ENCODE measurements at places on chromosomes 11 and 22.

DNA sequence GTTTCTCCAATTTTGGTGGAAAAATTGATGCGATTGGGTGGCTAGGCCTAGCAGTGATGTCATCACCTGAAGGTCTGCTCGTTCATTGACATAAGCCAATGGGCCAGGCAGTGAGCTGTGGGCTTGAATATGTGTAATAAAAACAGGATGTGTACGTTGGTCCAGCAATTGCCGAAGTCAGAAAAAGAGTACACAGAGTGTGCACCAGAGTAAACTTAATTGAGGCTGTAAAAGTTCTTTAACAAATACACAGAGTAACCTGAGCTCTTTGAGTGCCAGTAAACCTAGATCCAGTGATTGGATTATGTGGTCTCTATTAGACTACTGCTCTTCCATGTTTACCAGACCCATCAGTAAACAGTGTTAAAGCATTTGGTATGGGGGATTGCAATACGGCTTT is 13.0 kb upstream of the GLYATL1 start:
- no peak for DNase-seq

DNA sequence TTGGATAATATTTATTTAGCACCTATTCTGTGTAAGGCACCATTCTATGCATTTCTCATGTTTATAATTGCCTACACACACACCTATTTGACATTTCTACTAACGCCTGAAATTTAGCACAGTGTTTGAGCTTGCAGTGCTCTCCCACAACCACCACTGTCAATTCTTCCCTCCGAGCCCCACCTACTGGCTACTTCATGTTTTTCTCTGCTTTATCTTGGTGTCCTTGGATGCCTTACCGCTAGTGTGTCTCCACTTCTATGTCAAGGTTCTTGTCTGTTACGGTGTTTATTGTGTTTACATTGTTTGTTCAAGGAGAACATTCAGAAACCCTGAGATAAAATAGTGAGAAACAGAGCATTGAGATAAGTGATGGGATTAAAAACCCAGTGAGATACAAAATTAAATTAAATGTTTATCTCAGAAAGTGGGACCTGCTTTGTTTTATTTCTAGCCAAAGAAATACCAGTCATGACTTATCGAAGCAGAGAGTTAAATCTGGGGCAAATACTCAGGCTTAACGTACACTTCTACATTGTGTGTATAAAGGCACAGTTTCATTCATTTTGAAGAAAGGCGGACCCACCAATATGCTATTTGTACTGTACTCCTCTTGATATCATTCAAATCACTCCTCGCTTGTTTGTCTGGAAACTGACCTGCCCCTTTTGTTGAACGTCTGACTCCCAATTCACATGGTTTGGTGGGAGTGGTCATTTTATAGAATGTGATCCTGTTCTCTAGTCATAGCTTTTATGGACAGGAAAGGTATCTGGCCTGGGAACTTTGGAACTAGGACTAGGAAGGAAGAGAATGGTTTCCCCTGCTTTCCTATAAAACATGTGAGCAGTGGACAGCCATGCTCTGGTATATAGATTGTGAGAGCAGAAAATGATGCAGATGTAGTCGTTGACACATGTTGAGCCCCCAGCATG is 39.2 kb upstream of the SLC36A4 start:
- DNase-seq = peak; percentile 31

DNA sequence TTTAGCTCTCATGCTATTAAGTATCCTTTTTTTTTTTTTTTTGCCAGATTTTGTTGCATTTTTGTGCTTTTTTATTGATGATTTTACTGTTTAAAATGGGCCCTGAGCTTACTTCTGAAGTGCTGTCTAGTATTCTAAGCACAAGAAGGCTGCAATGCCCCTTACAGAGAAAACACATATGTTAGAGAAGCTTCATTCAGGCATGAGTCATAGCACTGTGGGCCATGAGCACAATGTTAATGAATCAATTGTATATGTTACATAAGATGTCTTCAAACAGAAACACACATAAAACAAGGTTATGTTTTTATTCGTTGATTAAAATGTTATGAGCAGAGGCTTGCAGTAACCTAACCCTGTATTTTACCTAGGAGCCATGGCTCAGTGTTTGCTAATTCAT is 117.8 kb upstream of the C11orf87 start:
- DNase-seq = no peak

- no peak for DNase-seq
These were observed 7.9 kb downstream of the MTMR2 start for GRCh38 chr11:95916049-95916448.

GRCh38 chr11:119918347-119918746 is 189.3 kb upstream of the NECTIN1 start:
- no peak for DNase-seq

DNA sequence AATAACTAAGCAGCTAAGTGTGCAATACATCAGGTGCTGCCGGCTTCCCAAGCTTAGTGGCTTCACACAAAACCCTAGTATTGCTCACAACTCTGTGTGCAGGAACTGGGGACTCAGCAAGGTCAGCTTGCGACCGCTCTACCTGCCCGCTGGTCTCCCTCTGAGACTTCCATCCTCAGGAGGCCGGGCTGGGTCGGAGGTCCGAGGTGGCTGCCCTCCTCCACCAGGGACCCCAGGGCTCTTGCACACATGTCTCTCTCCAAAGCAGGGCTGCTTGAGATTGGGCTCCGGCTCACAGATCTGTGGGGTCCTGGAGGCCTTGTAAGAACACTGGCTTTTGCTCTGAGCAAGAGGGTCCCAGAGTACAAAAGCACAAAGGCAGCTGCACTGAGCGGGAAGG is 25.4 kb upstream of the FGF19 start:
- DNase-seq = no peak

DNA sequence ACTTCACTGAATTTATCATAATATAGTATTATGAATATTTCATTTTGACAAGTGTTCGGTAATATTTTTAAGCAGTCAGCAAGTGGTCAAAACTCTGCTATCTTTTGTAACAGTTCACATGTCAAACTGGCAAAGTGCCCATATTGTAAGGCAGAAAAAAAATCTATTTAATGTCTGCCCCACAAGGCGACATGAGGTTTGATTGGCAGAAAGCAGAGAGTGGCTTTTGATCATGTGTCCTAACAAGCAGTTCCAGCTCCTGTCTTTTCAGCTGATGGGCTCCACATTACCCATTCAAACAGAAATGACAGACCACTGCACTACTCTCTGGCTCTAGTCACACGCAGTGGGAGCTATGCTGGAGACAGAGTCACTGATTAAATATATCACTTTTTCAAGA is 59.0 kb downstream of the SOX6 start:
- DNase-seq = no peak

- DNase-seq = no peak
These were observed 49.0 kb upstream of the CYP2D6 start for GRCh38 chr22:42179616-42180015.

DNA sequence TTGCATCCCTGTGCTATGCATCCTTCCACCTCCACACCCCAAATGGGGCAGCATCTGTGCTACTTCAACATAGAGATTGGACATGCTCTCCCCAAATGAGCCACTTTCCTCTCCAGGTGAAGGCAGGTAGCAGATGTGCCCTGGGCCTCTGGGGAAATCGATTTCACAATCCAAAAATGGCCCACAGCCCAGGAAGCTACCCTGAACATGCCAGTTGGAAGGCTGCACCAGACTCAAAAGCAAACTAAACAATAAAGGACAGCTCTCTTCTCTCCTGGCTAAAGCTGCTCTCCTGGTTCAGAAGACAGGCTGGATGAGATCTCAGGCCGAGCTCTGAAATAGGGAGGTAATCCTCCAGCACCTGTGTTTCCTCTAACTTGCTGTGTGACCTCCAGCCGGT is 19.7 kb downstream of the ISX start:
- no peak for DNase-seq

GRCh38 chr22:35375526-35375925 is 5.4 kb upstream of the HMOX1 start:
- no peak for DNase-seq

- no peak for DNase-seq
These were observed 13.9 kb upstream of the CDC42EP2 start for GRCh38 chr11:65300621-65301275.

DNA sequence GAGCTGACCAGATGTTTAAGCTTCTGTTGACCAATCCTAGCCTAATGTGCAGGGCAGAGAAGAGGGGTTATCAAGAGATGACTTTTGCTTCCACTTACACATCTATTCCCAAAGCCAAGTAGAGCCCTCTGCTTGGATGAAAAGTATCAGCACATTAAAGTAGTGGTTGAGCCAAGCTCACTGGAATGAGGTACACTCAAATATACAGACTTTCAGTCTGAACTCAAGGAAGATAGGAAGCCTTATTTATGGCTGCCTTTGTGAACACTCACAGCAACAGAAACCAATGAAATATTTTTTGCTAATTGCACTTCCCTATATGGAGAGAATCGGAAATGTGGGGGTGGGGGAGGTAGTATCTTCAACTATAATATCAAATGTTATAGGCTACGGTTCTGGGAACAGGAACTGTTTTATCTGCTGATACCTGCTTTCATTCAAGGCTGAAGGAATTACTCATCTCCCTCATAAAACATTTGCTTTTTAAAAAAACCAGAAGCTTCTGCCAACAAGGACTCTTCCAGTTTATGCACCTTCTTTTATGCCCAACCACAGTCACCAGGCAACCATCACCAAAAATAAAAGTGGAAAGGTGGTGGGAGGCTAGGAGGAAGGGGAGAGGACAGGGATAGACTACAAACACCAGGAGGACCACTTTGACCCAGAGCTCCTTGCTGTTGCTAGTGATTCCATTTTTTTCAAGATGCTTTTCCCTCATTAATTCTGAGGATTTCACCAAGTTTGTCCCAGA is 91.2 kb downstream of the CLPB start:
- DNase-seq = no peak

DNA sequence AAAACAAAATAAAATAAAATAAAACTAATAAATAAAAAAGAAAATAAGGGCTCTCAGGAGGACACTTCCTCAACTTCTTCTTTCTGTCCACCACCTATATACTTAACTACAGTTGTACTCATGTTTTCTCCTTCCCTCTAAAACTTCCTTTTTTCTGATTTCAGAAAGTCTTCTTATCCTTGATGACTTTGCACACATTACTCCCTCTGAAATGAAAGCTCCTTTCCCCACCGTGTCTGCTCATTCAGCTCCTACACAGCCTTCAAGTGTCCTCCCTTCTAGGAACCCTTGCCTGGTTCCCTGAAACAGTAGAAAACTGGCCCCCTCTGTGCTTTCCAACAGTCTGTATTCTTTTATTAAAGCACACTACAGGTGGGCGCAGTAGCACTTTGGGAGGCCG is 18.3 kb upstream of the DDX17 start:
- DNase-seq = no peak

GRCh38 chr22:45435544-45436139 is 22.1 kb downstream of the RIBC2 start:
- DNase-seq = peak; percentile 92

GRCh38 chr11:105297463-105297862 is 157.9 kb upstream of the CARD18 start:
- DNase-seq = no peak

DNA sequence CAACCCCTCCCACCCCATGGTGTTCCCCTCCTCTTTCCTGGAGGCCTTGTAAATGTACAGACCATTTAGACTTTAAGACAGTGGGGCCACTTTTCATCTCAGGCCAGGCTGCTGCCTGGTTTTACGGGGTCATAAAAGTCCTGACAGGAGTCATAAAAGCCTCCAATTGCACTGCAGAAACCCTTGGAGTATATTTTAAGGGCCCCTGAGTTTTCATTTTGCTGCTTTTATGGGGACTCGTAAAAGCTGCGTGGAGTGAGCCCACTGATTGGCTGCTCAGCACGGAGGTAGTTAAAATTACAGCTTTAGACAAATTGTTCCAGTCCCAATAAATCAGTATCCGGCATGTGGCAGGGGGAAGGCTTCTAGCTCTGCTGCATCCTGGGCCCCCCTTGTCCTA is 627.6 kb downstream of the NTM start:
- DNase-seq = no peak

GRCh38 chr22:24819911-24820461 is 14.0 kb downstream of the SGSM1 start:
- DNase-seq = peak; percentile 85

- no peak for DNase-seq
These were observed 76.3 kb downstream of the FAM168A start for GRCh38 chr11:73521621-73522020.
